ENCODE measurements at places on chromosomes 16 and 17. TPM values are rescaled to one million over a fixed set of nuclear protein-coding genes. Genes with fewer than 3 reads are reported as not detected.

Gene GPR139
- total RNA-seq: not detected

Gene WNT9B
- total RNA-seq: not detected

Gene HID1
- total RNA-seq: 1.4 TPM

Gene RNU2-1
- total RNA-seq: 4,070 TPM

Gene CDH13
- total RNA-seq: not detected

DNA sequence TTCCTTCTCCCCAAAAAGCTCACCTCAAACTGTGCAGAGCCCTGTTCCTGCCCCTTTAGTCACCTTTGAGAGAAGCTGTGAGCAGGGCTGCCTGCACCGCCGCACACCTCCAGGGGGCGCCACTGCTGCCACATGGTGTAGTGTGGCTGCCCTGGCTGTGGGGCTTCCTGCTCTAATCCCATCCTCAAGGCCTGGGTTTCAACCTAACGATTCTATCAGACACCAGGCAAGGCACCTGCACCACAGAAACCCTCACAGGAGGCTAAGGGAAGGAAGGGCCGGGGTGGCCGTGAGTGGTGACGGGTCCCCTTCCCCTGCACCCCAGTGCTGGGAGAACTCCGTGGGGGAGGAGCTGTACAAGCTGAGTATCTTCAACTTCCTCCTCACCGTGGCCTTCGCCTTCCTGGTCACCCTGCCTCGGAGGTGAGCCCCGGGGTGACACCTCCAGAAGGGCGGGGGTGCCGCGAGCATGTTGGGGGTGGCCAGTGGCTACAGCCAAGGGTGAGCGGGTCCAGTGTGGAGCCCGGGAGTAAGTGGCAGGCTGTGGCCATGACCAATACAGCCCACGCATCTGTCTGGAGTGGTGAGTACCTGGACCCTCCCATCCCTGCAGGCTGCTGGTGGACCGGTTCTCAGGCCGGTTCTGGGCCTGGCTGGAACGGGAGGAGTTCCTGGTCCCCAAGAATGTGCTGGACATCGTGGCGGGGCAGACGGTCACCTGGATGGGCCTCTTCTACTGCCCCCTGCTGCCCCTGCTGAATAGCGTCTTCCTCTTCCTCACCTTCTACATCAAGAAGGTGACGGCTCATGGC lies 7.0 kb downstream of the TMC8 start:
- peaks cover 80% of the 10 kb centered on the region for H3K4me1 ChIP-seq
- peaks cover 74% of the 10 kb centered on the region for H3K36me3 ChIP-seq
- no peaks in the 10 kb centered on the region for H3K27me3 ChIP-seq
- H3K27ac ChIP-seq: peak overlapping the region; percentile 74
- peak overlapping the region; percentile 33 for H3K4me3 ChIP-seq
- DNase-seq: peak; percentile 78

GRCh38 chr17:31310886-31311285 lies 3.0 kb downstream of the EVI2B start:
- peaks cover 35% of the 10 kb centered on the region for H3K36me3 ChIP-seq
- DNase-seq: peak; percentile 43
- peaks cover 54% of the 10 kb centered on the region for H3K4me1 ChIP-seq
- peak overlapping the region; percentile 98 for H3K27ac ChIP-seq
- no peaks in the 10 kb centered on the region for H3K27me3 ChIP-seq

GRCh38 chr17:76840884-76841775 lies 27.1 kb upstream of the MGAT5B start:
- H3K27ac ChIP-seq: no peak overlapping the region
- no peak overlapping the region for H3K4me3 ChIP-seq
- H3K27me3 ChIP-seq: peaks cover 40% of the 10 kb centered on the region
- no peak for DNase-seq
- H3K36me3 ChIP-seq: no peaks in the 10 kb centered on the region

DNA sequence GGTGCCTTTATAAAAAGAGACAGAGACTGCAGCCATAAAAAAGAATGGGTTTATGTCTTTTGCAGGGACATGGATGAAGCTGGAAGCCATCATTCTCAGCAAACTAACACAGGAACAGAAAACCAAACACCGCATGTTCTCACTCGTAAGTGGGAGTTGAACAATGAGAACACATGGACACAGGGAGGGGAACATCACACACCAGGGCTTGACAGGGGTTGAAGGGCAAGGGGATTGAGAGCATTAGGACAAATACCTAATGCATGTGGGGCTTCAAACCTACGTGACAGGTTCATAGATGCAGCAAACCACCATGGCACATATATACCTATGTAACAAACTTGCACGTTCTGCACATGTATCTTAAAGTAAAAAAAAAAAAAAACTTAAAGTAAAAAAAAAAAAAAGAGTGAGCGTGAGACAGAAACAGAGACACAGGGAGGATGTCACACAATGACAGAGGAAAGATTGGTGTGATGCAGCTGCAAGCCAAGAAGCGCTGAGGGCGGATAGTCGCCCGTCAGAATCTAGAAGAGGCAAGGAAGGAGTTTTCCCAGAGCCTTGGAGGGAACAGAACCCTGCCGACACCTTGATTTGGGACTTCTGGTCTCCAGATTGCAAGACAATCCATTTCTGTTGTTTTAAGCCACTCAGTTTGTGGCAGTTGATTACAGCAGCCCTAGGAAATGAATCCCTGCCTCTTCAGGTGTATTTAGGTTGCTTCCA lies 27.4 kb upstream of the TNS4 start:
- H3K4me3 ChIP-seq: no peak overlapping the region
- H3K27me3 ChIP-seq: no peaks in the 10 kb centered on the region
- H3K4me1 ChIP-seq: peaks cover 52% of the 10 kb centered on the region
- no peak for DNase-seq
- peak overlapping the region; percentile 56 for H3K27ac ChIP-seq
- peaks cover 18% of the 10 kb centered on the region for H3K36me3 ChIP-seq

- no peak for DNase-seq
- peak overlapping the region; percentile 26 for H3K27ac ChIP-seq
- H3K36me3 ChIP-seq: peaks cover 41% of the 10 kb centered on the region
- H3K4me1 ChIP-seq: peaks cover 58% of the 10 kb centered on the region
Observed at GRCh38 chr16:31198207-31198882, 4.2 kb downstream of the PYCARD start.

DNA sequence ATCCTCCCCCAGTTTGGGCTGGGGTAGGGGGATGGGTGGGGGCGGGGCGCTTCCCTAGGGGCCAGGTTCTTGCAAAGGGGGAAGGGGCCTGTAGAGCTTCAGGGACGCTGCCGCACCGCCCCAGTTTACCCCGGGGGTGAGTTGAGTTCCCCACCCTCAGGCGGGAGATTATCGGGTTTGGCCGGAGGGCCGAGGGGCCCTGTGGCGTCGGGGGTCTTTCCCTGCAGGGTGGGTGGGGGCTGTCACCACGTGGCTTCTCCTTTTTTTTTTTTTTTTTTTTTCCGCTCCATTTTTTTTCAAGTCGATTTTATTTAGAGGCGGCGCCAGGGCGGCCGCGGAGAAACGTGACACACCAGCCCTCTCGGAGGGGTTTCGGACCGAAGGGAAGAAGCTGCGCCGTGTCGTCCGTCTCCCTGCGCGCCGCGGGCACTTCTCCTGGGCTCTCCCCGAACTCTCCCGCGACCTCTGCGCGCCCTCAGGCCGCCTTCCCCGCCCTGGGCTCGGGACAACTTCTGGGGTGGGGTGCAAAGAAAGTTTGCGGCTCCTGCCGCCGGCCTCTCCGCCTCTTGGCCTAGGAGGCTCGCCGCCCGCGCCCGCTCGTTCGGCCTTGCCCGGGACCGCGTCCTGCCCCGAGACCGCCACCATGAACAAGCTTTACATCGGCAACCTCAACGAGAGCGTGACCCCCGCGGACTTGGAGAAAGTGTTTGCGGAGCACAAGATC lies at the start of gene IGF2BP1:
Gene IGF2BP1, plus strand, starts transcription at position 283 of the 724 bp plus-strand sequence. Its CDS starts 361 bp downstream, at position 644.
- no peak within 1 kb of the TSS for H3K27ac ChIP-seq
- H3K36me3 ChIP-seq: peaks cover 2% of the 10 kb centered on the region
- peak; percentile 40 for DNase-seq
- peak within 1 kb of the TSS; percentile 61 for H3K4me3 ChIP-seq
- peaks cover 13% of the 10 kb centered on the region for H3K4me1 ChIP-seq
- peaks cover 71% of the 10 kb centered on the region for H3K27me3 ChIP-seq

DNA sequence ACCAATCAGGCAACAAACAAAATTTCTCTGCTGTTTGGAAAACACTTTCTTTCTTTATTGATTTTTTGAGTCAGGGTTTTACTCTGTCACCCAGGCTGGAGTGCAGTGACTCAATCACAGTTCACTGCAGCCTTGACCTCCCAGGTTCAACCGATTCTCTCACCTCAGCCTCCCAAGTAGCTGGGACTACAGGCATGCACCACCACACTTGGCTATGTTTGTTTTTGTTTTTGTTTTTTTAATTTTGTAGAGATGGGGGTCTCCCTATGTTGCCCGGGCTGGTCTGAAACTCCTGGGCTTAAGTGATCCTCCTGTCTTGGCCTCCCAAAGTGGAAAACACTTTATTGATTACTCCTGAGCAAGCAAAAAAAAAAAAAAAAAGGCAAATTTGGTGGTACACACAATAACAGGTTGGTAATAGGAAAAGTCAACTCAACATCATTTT lies 276.4 kb downstream of the SOX9 start:
- DNase-seq: no peak
- no peaks in the 10 kb centered on the region for H3K36me3 ChIP-seq
- peaks cover 1% of the 10 kb centered on the region for H3K27me3 ChIP-seq
- H3K4me3 ChIP-seq: no peak overlapping the region
- H3K4me1 ChIP-seq: no peaks in the 10 kb centered on the region
- no peak overlapping the region for H3K27ac ChIP-seq

All from activated CD8-positive, alpha-beta T cell treated with anti-CD3 and anti-CD28 coated beads for 36 hours (primary cell).